ENCODE measurements at places on chromosomes 3 and 15.

GRCh38 chr15:67838789-67839332 is 984 bp downstream of the RNU6-1 start:
- DNase-seq: no peak

DNA sequence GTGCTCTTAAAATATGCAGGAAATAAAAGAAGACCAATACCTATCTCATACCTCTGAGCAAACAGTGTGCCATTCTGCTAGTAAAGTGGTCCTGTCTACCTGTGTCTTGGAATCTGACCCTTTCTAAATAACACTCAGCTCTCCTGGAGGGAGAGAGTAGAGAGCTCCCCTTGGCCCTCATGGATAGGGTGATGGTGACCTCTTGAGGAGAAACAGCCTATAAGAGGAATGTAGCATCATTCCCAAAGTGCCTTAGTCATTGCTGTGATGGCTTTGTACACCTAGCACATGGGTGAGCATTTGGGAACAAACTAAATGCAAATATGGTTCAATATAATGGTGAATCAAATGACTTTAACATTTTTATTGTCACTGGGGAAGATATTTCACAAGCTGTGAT is 10.0 kb downstream of the SNTN start:
- no peak for DNase-seq

- no peak for DNase-seq
Observed at GRCh38 chr3:182726258-182727142, 66.8 kb upstream of the ATP11B start.

DNA sequence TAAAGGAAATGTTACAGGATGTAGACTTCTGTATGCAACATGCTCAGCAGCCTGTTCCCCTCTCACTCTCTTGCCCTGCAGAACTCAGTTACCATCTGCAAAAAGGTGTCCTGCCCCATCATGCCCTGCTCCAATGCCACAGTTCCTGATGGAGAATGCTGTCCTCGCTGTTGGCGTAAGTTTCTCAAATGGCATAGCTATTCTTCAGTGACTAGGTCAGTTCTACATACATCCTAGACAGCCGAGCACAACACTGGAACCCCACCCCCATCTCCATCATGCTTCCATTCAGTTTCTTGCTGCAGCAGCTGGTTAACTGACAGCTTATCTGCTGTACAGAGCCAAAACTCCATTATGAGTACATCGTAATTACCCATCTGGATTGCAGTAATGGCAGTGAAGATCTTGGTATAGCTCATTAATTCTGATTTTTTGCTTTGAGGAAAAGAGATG is 4.5 kb downstream of the THBS1 start:
- DNase-seq: no peak

DNA sequence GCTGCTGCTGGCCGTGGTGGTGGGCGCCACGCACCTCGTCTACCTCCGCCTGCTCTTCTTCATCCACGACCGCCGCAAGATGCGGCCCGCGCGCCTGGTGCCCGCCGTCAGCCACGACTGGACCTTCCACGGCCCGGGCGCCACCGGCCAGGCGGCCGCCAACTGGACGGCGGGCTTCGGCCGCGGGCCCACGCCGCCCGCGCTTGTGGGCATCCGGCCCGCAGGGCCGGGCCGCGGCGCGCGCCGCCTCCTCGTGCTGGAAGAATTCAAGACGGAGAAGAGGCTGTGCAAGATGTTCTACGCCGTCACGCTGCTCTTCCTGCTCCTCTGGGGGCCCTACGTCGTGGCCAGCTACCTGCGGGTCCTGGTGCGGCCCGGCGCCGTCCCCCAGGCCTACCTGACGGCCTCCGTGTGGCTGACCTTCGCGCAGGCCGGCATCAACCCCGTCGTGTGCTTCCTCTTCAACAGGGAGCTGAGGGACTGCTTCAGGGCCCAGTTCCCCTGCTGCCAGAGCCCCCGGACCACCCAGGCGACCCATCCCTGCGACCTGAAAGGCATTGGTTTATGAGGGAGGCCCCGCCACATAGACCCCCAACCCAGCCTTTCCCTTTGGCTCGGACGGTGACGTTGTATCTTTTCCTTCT is 1.1 kb downstream of the GPR27 start:
- no peak for DNase-seq

DNA sequence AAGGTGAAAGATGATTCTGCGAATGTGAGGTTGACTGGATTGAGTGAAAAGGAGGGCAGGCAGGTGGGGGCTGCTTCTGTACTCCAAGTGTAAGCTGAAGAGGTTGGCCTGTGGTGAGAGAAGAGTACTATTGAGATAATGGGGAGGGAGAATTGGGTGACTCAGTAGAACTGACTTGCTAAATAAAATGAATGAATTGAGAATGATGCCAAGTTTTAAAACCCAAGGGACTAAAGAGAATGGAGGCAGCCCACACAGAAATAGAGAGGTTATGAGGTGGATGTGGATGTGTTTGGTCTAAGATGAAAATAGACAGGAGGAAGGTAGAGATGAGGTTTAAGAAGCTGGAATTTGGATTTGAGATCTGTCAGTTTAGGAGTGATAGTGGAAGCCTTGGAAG is 5.9 kb downstream of the MME start:
- no peak for DNase-seq

DNA sequence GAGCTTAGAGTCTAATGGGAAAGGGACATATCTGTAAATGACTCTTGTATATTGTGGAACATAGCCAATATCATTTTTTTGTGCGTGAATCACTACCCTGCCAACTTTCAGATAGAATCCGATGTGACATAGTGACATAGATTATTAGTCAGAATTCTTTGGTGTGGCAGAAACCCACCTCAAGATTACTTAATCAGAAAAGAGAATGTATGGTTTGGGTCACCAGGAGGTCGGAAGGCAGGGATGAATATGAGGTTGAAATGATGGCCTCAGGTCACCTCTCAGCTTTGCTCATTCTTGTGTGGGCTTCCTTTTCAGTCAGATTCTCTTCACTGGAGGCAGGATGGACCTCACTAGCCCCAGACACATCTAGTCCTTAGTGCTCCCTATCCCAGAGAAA is 41.4 kb downstream of the SNAPC5 start:
- no peak for DNase-seq

GRCh38 chr3:15460891-15461531 is 33.6 kb downstream of the EAF1 start:
- no peak for DNase-seq

DNA sequence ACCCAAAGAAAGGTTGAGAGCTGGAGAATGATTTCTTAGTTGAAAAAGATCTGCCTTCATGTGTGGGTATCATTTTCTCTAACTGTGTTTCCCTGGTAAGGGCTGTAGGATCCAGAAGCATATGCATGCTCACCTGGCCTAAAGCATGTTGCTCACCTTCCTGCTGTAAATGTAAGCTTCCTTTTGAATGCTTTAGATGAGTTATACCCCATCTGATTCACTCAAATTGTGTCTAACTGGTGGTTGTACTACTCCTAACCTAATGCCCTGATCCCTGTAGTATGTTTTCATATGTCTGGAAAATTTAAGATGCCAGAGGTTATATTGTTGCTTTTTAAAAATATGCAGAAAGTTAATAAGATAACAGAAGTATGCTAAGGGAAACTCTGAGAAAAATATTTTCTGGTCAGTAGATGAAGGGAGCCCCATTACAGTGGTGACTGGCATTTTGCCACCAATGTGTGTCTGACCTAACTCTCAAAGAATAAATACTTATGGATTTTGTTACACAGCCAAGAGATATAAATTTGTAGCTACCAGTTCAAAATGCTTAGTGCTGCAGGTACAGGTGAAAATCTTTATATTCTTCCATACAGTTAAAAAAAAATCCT is 7.7 kb downstream of the FILIP1L start:
- DNase-seq: no peak

DNA sequence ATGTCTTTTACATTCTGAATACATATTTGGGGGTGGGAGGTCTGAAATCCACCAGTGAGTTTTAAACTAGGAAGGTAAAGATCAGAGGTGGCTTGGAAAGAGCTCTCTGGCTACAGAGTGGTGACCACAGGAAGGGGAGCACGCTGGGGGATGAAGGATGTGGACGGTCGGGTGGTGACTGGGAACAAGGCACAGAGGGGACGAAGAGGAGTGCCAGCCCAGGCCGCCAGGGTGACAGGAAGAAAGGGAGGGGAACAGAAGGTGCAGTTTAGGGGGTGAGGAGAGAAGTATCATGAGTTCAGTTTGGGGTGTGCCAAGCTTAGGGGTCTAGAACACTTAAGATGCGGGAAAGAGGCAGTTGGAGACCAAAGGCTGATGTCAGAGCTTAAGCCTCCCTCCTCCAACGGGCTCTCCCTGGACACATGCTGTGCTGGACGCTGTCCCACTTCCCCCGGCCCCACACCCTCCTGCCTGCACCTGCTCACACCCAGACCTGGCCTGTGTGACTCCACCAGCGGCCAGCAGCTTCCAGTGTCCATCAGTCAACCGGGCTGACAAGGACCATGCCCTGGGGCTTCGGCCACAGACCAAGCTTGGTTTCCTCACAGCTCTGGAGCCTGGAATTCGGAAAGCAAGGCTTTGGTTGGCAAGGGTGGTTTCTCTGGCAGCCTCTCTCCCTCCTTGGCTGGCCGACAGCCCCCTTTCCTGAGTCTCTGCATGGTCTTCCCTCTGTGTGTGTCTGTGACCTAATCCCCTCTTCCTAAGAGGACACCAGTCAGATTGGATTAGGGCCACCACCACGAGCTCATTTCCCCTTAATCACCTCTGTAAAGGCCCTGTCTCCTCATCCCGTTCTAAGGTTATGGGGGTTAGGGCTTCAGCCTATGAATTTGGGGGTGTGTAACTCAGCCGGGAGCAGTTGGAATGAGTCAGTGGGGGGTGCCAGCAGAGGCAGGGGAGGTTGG is 120.4 kb upstream of the IQSEC1 start:
- DNase-seq: no peak

DNA sequence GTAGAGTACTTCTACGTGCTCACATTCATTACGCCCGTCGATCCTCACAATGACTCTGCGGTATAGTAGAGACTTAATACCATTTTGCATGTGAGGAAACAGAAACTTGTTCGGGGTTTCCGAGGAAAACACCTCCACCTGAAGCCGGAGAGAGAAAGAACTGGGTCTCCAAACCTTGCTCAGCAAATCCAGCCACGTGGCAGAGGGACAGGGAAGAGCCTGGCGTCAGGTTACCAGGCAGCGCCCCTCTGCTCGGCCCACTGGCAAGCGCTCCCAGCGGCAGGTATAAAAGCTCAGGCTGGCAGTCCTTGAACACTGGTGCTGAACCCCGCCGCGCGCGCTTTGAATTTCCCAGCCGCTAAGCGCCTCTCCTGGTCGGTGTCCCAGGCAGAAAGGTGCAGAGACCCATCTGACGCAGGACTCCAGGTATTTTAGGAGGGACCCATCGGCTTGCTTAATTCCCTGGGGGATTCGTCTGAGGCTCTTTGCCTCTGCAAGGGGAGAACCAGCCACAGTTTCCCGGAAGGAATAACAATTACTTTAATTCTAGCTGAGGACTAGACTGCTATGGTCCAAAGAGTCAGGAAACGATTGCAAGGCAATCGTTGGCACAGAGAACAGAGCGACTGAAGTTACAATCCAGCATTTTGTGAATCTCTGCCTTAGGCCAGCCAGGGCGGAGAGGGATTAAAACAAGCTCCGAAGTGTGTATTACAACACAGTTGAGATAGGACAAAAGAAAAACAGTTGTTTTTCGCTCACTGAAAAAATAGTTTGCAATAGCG is at the start of gene C2CD4A:
Gene C2CD4A (plus strand): TSS at position 315 of the 785 bp plus-strand sequence. CDS start 637 bp downstream, outside the sequence.
- peak; percentile 75 for DNase-seq

- DNase-seq: peak; percentile 59
Observed at GRCh38 chr3:194489736-194490612, 3.2 kb upstream of the ATP13A3 start.

GRCh38 chr3:177992993-177993970 is 543.0 kb upstream of the KCNMB2 start:
- no peak for DNase-seq

DNA sequence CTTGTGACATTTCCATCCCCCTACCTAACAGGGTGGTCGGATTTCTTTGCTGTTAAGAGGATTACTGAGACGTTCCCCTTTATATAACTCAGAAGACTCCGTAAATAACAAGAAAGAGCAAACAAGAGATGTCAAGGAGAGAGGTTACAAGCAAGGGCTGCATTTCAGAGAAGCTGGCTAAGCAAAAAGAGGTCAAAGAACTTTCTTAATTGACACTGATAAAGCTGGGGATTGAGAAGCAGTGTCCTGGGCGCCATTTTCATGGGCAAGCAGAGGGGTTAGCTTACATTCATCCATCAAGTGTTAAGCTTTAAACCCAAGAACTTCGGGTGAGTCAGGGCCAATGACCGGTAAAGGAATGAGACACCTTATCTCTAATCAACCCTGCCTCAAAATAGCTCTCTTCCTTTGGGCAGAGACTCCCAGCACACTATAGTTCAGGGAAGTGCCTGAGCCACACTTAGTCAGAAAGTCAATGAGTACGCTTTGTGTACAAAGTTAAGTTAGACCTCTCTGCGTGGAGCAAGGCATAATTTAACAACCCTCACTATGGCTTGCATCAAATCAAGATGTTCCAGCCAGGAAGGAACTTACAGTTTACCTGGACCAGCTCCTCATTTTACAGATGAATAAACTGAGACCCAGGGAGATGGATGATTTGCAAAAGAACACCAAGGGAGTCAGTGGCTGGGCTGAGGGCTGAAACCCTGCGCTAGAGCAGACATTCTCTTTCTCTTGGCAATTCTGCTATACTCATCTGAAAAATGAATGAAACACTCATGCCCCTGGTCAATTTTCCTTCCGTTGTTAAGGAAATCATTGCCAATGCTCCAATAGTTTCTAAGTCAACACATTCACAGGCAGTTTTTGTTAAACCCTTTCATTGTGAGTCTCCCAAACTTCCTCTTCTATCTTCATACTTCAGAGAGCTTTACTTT is 44.6 kb downstream of the CCNL1 start:
- DNase-seq: no peak

DNA sequence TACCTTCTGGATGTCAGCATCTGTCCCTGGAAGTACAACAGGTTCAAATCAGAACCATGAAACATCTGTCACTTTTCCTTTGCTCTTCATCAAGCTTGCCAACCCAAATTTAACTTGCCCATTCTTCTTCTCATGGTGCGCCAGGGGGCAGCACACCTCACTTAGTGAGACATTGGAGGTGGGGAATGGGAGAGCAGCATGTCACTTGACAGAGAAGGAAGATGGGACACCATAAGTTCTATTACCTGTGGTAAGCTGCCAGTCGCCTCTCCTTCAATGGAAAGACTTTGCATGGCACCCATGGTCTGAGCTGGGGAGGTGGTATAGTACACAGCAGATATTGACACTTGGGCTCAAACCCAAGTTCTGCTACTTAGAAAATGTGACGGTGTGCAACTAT is 2.9 kb downstream of the SCN5A start:
- peak; percentile 38 for DNase-seq

GRCh38 chr3:141434255-141434654 is 52.6 kb upstream of the RASA2 start:
- no peak for DNase-seq

- no peak for DNase-seq
Observed at GRCh38 chr3:163261056-163261455, 1764.4 kb downstream of the OTOL1 start.

DNA sequence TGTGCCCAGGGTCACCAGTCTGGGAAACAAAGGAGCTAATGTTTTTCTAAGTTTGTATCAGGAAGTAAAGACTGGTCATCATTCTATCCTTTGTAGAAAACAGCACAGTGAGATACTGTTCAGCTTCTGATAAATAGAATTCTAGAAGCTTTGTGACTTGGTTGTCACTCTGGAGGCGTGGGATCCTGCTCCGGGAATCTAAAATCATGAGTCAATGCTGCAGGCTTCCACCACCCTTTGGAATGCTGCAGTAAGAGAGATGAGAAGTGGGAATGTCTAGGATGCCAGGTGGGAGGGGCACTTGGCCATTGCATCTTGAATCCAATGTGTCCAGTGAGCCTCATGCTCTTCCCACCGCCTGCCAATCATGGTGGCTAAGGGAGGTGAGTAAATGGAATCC is 40.9 kb downstream of the SAMMSON start:
- DNase-seq: no peak

GRCh38 chr15:40337597-40337996 is 3.1 kb downstream of the CCDC9B start:
- DNase-seq: no peak
